Left lung (tissue), 14 donors: ENCODE measurements at places on chromosomes 5 and 9.

GRCh38 chr9:110443866-110444220 is 106.2 kb upstream of the TXNDC8 start:
- no peak for DNase-seq

GRCh38 chr9:135770203-135770535 is 68.2 kb downstream of the KCNT1 start:
- DNase-seq, result no peak

DNA sequence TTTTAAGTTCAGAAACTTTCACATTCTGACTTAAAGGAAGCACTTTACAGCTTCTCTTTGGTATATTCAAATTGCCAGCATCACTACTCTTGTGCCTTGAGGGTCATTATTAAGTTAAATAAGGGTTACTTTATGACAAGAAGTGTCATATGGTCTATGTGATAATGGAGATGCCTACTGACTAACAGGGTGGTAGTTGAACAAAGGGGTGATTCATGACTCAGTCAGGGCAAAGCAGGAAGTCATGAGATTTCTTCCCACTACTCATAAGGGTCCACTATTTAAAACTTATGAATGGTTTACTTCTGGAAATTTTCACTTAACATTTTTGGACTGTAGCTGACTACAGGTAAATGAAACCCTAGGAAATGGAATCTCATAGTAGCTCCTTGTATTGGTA is 938.3 kb upstream of the PTPRD start:
- DNase-seq, result no peak

DNA sequence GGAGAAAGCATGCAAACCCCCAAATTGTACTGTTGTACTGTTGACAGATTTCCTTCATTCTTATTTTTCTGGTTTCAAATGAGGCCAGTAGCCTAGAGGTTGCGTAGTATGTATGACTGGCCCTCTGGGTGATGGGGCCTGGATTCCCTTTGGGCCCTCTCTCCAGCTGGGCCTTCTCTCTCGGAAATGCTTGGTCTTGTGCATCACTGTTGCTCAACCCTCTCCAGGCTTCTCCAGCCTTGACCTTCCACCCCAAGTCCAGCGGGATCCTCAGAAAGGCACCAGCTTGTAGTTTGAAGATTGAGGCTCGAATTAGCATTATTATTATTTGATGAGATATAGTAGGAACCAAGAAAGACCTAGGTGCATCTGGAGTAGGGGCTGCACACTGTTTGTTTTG is 87.0 kb downstream of the ANGPTL2 start:
- no peak for DNase-seq

- no peak for DNase-seq
Measured at GRCh38 chr5:72110394-72111013, 3.2 kb downstream of the MAP1B start.

GRCh38 chr5:36934740-36935356 is 58.3 kb downstream of the NIPBL start:
- no peak for DNase-seq

DNA sequence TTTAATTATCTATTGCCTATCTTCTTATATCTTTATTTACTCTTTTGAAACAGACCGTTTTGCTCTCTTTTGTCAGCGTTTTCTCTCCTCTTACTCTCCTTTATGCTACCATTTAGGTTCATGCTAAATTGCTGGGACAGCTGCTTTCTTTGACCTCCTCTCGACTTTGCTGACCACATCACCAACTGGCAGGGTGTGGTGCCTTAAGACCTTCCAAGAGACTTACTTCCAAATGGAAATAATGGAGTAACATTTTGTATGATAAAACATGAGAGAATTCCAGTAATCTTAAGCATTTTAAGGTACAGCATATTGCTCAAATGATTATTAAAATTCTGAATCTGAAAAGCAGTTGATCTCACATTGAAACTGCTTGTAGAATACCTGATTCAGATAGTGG is 71.5 kb upstream of the MEF2C start:
- no peak for DNase-seq

- no peak for DNase-seq
Measured at GRCh38 chr9:128986671-128987070, 39.2 kb downstream of the NUP188 start.
